ENCODE measurements at places on chromosomes 2 and 18.

DNA sequence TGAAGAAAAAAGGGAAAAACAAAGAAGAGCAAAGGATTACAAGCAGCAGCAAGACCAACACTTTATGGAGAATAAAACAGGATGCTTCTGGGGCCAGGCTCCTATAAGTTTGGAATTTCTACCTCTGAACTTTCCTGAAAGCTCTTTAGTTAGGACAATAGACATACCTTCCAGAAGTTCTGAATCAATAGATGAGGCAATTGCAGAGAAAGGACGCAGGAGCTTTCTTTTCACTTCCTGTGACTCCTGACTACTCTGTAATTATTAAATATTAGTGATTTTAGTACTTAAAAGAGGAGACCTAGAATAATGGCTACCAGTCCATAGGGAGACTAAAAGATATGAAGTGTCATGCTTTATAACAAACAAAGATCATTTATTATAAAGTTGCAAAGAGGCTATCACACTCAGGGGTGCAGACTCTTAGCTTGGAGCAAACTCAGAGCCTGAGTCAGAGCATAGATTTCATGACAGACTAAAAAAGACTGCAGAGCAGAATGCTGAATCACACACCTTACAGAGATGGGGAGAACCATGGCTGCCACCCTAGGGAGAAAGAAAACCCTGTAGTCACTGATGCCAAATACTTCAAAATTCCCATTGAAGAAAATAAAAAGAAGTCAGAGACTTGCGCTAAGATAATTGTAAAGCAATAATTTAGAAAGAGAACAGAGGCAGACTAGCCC is 52.5 kb upstream of the FAM136A start:
- DNase-seq: no peak

- DNase-seq: no peak
These were observed 147.2 kb upstream of the HAAO start for GRCh38 chr2:42939411-42940206.

DNA sequence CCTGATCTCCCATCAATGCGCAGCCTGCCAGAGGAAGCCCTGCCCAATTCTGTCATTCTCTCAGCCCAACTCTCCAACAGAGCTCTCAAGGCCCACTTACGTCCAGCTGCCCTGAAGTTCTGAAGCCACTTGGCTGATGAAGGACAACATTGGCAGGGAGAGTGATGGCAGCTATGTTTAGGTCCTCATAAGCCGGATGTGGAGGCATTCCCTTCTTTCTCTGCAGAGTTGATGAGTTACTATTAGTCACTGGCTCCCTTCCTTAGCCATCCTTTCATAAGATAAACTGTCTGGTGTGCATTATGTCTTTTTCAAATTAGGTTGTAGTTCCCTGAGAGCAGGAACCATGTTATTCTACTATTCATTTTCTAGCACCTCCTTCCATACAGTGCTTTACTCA is 22.5 kb upstream of the TACR1 start:
- no peak for DNase-seq

- DNase-seq: no peak
These were observed 13.0 kb downstream of the HDAC4 start for GRCh38 chr2:239387811-239388210.

- DNase-seq: no peak
These were observed 1.2 kb downstream of the TNS1 start for GRCh38 chr2:218001629-218002028.

DNA sequence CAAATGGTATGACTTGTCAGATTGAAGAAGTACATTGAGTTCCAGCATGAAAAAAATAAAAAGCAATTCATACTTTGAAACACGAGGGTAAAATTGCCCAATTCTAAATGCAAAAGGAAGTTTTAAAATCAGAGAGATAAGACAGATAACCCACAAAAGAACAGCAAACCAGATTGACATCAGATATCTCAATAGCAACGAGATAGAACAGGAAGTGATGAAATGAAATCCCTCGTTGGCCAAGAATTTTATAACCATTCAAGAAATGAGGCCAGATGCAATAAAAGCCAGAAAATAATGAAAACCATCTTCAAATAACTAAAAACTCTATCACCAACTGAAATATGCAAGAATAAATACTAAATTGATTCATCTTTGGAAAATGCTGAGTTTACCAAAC is 172.8 kb downstream of the CD226 start:
- no peak for DNase-seq

DNA sequence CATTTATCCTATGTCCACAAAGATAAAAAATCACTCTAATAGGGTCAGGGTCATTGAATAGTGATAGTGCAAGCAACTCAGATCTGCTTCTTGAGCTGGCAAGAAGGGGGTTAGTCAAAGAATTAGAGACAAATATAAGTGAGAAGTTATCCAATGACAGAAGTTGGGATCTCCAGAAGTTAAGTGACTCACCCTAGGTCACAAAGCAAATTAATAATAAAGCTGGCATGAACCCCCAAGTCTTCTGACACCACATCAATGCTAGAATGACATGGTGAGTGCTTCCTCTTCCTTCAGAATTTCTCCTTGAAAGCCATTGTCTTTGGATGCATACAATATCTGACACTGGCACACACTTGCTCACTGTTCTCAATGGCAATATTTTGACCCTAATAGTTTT is 343.5 kb downstream of the RIT2 start:
- DNase-seq: no peak

DNA sequence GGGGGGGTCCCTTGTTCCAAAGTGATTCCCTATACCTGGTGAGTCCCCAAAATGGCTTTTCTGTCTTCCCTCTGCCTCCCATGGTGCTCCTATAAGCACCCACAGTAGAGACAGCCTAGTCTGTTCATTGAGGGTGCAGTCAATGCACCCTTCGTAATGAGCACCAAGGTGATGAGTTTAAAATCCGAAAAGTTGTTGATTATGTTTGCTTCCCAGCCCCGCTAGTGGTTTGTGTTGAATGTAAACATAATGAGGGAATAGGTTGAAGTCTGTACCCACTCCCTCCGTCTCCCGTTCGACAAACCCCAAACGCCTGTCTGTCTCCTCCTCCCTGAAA is 2.3 kb downstream of the FOSL2 start:
- no peak for DNase-seq

DNA sequence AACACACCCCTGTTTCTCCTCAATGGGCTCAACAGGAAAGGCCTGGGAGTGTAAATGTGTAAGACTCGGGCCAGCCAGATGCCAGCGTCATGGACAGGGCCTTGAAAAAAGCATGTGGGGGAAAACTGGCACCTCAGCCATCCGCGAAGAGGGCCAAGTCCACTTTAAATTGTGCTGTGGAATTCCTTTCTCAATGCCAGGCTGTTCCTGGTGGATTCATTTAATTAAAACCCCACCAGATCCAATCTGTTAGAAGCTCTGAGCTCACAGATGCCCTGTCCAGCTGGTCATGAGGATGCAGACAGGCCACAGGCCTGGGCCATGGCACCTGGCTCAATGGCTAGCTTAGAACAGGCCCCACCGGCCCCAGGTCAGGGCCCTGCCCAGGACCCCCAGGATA is 24.8 kb downstream of the KCNK3 start:
- no peak for DNase-seq

DNA sequence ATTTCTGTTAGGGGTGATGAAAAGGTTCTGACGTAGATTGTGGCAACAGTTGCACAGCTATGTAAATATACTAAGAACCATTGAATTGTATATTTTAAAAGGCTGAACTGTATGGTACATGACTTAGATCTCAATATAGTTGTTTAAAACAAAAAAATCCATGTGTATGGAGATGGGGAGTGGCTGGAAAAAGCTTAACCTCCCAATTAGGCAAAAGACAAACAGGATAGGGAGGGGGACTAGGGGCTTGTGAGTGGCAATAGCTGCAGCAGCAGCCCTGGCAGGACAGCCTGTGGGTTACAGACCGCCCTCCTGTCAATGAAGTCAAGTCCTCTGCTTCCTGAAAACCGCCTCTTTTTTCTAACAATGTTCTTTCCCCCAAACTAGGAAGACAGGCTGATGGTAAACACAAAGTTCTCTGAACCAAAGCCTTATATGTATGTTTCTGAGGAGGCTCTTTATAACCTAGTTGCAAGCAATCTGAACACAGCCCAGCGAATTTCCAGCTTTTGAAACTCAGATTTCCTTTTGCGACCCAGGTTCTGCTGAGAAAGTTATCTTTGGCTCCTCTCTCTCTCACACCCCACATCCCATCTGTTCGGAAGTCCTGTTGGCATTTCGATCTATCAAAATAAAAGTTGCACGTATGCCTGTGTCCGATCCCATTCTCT is 10.3 kb downstream of the ATP8B1 start:
- DNase-seq: no peak

GRCh38 chr2:54638774-54639187 is 84.7 kb upstream of the EML6 start:
- no peak for DNase-seq

DNA sequence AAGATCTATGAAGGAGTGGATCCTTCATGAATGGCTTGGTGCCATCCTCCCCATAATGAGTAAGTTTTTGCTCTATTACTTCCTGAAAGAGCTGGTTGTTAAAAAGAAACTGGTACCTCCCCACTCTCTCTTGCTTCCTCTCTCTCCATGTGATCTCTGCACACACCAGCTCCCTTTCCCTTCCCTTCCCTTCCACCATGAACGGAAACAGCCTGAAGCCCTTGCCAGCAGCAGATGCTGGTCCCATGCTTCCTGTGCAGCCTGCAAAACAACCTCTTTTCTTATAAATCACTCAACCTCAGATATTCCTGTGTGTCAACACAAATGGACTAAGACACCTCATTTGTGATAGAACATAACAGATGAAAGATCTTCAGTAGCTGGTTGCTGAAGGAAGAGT is 303.5 kb upstream of the ACVR2A start:
- DNase-seq: no peak

- no peak for DNase-seq
These were observed 2.4 kb upstream of the IMPA2 start for GRCh38 chr18:11978956-11979355.

- no peak for DNase-seq
These were observed 405.8 kb upstream of the SLC39A10 start for GRCh38 chr2:195251214-195251613.

GRCh38 chr2:44840503-44840850 is 101.0 kb upstream of the SIX3 start:
- DNase-seq: no peak

DNA sequence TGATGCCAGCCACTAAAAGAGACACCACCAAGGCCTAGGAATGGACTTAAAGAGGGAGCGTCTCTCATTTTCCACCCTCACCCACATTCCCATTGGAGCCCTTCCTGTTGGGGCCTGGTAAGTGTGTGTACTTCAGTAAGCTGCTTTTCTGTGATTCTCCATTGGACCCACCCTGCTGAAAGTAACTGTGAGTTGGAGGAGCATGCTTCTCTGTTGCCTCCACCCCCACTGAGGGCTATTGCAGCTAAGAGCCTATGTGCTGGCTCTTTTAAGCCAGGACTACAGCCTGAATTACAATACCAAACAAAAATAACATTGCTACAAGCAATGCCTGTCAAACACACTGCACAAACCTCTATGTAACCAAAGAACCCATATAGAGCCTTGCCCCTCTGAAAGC is 81.1 kb downstream of the TRABD2A start:
- no peak for DNase-seq

DNA sequence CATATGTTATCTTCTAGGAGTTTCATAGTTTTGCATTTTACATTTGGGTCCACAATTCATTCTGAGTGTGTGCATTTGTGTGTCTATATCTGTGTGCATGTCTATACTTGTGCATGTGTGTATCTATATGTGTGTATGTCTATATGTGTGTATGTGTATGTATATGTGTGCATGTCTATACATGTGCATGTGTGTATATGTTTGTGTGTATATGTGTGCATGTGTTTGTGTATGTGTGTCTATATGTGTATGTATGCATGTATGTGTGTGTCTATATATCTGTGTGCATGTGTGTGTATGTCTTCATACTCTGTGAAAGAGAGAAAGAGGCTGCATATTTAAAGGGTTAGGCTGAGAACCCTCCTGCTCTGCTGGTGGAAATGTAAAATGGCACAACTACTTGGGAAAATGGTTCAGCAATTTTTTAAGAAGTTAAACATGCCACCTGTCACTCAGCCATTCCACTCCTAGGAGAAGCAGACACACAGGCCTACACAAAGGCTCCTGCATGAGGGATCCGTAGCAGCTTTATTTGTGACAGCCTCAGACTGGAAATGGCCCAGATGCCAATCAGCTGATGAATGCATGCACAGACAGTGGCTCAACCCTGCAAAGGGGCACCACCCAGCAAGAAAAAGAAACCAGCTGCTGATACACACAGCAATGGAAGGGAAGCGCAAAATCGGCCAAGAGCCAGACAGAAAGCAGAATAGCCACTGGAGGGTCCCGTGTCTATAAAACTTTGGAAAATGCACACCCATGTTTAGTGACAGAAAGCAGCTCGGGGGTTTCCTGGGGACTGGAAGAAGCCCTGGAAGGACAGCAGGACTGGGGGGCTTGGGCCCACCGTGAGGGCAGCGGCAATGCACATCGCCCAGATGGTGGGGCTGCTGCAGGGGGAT is 146.8 kb downstream of the SEPTIN10 start:
- DNase-seq: no peak

DNA sequence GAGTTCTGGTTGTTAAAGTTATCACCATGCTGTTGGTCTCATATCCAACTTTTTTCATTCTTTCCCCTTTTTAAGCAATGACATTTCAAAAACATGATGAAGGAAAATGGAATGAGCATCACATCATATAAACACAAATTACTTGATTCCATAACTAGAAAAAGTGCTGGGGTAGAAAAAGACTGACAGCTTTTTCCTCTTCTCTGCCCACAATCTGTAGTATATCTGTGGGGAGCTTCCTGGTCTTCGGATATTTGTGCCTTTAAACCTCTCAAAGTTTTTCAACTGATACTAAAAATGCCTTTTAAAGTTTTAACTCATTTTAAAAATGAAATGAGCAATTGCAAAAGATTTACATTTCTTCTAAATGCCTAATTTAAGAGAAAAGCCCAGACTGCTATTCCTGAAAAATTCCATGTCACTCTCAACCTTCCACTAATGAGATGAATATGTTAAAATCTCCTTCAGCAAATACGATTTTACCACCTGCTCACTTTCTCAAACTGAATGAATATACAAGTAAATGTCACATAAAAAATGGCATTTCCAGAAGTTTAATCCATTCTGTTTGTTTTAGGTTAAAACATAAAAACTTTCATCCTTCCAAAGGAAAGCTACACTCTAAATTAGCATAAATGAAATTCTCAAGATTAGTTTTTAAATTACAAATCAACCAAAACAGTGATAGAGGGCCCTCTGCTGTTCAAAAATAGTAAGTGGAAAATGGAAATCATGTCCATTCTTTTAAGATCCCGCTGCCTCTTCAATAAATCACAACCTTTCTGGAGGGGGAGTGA is 2.1 kb downstream of the DNAH7 start:
- no peak for DNase-seq
